ENCODE measurements at places on chromosomes 1 and 21.
A peak's percentile ranks its signal among the peaks of the same experiment; 100 is the strongest.

GRCh38 chr21:36966066-36966820 is at the start of gene HLCS:
TSS of gene HLCS (minus strand) at chr21:36966669. CDS start at chr21:36966638, 31 bp downstream.
- no peak for DNase-seq

GRCh38 chr1:184622136-184622823 is 132.4 kb downstream of the EDEM3 start:
- no peak for DNase-seq

GRCh38 chr1:215023155-215023832 is 59.2 kb upstream of the KCNK2 start:
- DNase-seq: no peak

DNA sequence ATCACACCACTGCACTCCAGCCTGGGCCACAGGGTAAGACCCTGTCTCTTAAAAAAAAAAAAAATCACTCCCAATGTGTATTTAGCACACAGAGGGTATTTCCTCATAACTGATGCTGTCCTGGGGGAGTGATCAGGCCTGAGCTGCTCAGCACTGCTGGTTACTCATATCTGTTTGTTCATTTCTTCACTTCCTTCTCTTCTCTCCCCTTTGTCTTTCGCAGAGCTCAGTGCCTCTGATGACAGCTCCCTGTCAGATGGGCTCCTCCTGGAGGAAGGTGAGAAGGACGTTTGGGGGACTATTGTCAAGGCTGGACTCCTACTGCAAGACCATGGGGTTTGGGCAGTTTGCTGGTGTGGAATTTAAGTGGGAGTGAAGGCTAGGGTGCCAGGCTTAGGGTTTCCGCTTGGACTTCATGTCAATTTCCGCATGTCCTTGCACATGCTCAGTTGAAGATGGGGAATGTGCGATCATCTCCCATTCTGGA is 13.0 kb downstream of the INAVA start:
- DNase-seq: peak; percentile 95

DNA sequence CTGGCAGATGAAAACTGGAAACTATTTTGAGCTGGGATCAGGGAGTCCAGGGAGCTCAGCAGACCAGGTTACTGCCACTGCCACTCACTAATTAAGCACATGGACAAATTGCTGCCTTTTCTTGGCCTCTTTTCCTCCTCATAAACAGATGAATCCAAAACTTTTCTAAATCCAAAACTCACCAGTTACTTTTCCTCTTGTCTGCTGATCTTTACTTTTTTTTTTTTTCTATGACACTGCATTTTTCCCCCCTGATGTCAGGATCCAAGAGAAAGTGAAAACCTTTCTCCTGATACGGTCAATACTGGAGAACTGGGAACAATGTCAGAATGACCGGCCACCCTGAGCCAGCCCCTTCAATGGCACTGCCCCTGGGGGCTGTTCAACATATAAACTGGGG is 405.8 kb downstream of the DUSP10 start:
- no peak for DNase-seq

- DNase-seq: no peak
Observed at GRCh38 chr1:151783796-151784195, 6.5 kb downstream of the TDRKH start.

DNA sequence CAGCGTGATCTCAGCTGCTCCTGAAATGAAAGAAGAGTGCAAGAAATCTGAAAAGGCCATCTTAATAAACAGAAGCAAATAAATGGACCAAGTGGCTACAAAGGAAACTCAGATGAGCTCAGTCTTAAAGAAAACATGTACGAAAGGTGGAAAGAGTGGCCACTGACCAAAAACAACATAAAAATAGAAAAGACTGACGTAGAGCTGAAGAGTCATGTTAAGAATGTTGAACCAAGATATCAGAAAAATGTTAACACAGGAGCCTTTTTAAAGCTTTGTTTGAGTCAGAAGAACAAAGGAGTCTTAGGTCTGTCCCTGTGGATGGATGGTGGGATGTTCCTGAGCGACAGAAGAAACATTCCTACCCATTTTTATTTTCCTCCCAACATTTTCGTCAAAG is 30.8 kb upstream of the ZNF648 start:
- DNase-seq: no peak

All from GF-D8 (cell line).